ENCODE measurements at places on chromosomes 5 and 9. TPM values are rescaled to one million over a fixed set of nuclear protein-coding genes. Genes with fewer than 3 reads are reported as not detected.

Gene SLC6A18
- total RNA-seq = not detected

Gene TMEM174
- not detected for total RNA-seq

Gene CCDC192
- total RNA-seq = not detected

Gene MSANTD3
- total RNA-seq = 58.3 TPM

Gene IFT74
- 9.3 TPM for total RNA-seq

Gene IL4
- not detected for total RNA-seq

Gene FABP6
- total RNA-seq = not detected

Gene NRARP
- total RNA-seq = 23.3 TPM

Gene PKD2L2
- total RNA-seq = not detected

Gene TSSK1B
- 0.09 TPM for total RNA-seq

Gene HTR1A
- total RNA-seq = not detected

Gene TLX3
- total RNA-seq = not detected

Gene ZNF169
- 3.5 TPM for total RNA-seq

Gene NMUR2
- not detected for total RNA-seq

Gene C9orf153
- 0.09 TPM for total RNA-seq

Gene PCDHA2
- 0.18 TPM for total RNA-seq

Gene CD74
- 0.36 TPM for total RNA-seq

Gene GLRA1
- not detected for total RNA-seq

Gene PCDHGA7
- 1.4 TPM for total RNA-seq

Gene ARID3C
- total RNA-seq = 0.09 TPM

Gene OLFML2A
- 0.28 TPM for total RNA-seq

Gene SYK
- total RNA-seq = not detected

Gene SPINK7
- not detected for total RNA-seq

Gene FGF1
- 0.09 TPM for total RNA-seq

Gene QRFP
- not detected for total RNA-seq

Gene PCDH12
- 16.8 TPM for total RNA-seq

Gene GABRA6
- total RNA-seq = not detected

Gene KCNMB1
- total RNA-seq = 0.54 TPM

Gene SOHLH1
- not detected for total RNA-seq

Gene CRHBP
- under 0.01 TPM for total RNA-seq

Gene VCAN
- 9.6 TPM for total RNA-seq

Gene KIF4B
- total RNA-seq = 0.27 TPM

Gene FOXD4
- 0.09 TPM for total RNA-seq

Data from endothelial cell of coronary artery (primary cell).